Stomach (tissue), 19 donors: ENCODE measurements at places on chromosomes 4 and X. TPM values are rescaled to one million over a fixed set of nuclear protein-coding genes. Genes with fewer than 3 reads are reported as not detected.

UGT2B15 gene
- total RNA-seq: 16.1 TPM

NMU gene
- total RNA-seq: not detected

MAGEA2 gene
- total RNA-seq: not detected

DCLK2 gene
- 1.9 TPM for total RNA-seq

TLL1 gene
- total RNA-seq: 2.2 TPM

GRCh38 chr4:61841714-61842113 is 641.6 kb downstream of the ADGRL3 start:
- DNase-seq: no peak

DNA sequence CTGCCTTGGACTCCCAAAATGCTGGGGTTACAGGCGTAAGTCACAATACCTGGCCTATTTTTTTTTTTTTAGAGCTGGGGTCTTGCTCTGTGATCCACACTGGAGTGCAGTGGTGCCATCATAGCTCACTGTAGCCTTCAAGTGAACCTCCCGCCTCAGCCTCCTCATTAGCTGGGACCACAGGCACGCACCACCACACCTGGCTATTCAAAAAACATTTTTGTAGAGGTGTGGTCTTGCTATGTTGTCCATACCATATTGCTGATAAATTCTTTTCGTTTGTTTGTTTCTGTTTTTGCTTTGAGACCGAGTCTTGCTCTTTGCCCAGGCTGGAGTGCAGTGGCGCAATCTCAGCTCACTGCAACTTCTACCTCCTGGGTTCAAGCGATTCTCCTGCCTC is 21.6 kb downstream of the ENOPH1 start:
- DNase-seq: no peak

DNA sequence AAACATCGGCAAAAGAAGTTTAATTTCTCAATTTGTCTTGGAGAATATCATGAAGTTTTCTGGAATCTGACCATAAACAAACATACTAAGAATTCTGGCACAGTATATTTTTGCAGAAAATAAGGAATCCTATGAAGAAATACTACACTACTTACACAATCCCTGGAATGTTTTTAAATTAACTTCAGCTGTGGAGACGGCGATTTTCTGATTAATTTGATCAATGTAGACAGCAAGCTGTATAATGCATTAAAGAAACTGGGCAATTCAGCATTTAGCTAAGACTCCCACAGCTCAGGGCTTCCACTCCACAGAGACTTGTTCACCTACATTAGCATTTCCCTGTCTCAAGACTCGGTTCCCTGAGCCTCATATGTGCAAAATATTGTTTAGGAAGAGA is 12.2 kb downstream of the EGFL6 start:
- DNase-seq: no peak

- DNase-seq: no peak
Measured at GRCh38 chr4:7144374-7145290, 47.7 kb upstream of the SORCS2 start.

DNA sequence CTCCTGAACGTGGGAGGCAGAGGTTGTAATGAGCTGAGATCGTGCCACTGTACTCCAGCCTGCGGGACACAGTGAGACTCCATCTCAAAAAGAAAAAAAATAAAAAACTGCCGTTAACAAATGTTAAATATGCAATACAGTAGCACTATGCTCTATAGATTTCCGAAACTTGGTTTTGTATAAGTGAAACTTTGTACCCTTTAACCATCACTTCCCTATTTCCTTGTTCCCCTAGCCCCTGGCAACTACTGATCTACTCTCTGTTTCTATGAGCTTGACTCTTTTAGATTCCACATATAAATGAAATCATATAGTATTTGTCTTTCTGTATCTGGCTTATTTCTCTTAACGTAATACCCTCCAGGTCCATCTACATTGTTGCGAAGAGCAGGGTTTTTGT is 74.1 kb downstream of the TAB3 start:
- no peak for DNase-seq

GRCh38 chrX:15866147-15866546 is 11.5 kb upstream of the AP1S2 start:
- no peak for DNase-seq

DNA sequence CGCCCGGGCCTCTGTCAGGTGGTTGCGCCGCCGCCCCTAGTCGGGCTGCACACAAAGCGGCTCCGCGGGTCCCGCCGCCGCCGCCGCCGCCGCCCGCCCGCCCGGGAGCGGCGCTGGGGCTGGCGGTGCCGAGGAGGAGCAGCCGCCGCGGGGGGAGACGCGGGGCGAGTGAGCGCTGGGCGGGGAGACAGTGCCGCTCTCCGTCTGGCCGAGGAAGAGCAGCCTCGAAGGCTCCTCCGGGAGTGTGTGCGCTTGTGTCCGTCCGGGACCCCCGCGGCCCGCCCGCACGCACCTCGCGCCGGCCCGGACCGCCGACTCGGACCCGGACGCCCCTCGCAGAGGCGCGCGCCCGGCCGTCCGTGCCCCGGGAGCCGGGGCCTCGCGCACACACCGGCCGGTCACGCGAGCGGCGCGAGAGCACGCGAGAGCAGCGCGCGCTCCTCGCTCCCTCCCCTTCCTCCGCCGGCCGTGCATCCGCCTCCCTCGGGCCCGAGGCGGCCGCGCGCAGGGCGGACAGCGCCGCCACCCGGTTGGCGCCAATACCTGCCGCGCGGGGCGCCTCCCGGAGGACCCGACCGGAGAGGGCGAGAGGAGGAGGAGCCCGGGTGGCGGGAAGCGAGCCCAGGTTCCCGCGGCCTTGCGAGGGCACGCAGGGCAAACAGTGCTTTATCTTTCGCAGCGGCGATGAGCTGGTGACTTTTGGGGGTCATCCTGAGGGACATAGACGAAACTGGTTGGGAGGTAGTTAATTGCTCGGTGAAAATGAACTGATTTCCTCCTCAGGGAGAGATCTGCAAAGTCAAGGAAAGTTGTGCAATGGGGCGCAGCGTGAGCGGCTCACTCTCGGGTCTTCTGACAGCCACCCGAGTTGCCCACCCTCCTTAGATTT is at the start of gene PDS5A:
Gene PDS5A (minus strand): TSS at position 423 of the 889 bp plus-strand sequence. CDS start 1,334 bp downstream, outside the sequence.
- DNase-seq: peak; percentile 91

- no peak for DNase-seq
Measured at GRCh38 chrX:134641346-134641745, 16.9 kb downstream of the PLAC1 start.
